Left colon (tissue), 2 donors: ENCODE measurements at places on chromosomes 16 and 17. TPM values are rescaled to one million over a fixed set of nuclear protein-coding genes. Genes with fewer than 3 reads are reported as not detected.

- no peak for DNase-seq
Observed at GRCh38 chr17:60039847-60040442, 38.8 kb downstream of the HEATR6 start.

DNA sequence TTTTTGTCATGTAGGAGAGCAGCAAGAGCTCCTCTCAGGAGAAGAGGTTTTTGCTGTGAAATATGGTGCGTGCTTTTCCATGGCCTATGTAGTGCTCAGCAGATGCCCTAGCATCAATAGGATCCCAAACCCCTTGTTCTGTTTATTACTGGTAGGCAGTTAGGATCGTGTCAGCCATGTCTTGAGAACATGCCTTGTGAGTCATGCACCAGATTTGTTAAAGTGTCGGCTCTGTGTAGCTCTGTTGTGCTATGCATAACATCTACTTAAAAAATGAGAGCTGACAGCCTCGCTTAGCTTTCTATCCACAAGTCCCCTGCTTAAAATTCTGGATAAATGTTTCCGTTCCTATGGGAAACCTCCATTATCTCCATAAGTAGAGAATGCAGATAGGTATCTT lies 4.4 kb upstream of the EIF4A3 start:
- DNase-seq, result no peak

DNA sequence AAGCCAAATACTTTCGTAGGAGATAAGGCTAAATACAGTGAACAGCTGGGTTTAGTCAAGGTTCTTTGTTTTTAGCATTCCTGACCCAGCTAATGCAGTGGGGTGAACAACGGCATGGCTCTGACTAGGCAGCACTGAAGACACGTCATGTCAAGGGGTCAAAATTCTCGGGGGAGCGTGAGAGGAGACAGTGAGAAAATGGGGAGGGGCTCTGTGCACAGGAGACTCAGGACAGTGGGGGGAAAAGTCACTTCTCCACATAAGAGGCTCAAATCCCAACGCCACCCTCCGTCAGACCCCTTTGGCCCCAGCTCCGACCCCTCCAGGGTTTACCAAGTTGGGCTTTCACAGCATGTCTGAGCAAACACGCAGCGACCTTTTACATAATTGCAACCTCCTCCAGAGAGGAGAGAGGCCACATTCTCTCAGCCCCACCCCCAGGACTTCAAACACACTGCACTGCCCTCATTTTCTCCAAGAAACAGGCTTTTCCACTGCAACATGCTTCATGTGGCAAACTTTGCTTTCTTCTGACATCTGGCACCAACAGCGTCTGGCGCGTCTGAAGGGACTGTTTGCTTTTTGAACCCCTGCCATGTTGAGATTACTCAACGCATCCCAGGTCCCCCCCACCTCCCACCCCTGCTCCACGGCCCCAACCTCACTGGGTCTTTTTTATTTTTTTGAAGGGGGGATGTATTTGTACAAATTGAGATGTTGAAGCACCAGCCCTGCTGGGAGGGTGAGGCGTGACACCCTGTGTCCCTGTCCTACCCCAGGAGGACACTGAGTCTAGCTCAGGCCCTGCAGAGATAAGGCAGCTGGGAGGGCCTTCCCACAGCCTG lies 30.0 kb downstream of the AXIN2 start:
- no peak for DNase-seq

- DNase-seq, result no peak
Observed at GRCh38 chr17:9760266-9760665, 31.1 kb downstream of the DHRS7C start.

DNA sequence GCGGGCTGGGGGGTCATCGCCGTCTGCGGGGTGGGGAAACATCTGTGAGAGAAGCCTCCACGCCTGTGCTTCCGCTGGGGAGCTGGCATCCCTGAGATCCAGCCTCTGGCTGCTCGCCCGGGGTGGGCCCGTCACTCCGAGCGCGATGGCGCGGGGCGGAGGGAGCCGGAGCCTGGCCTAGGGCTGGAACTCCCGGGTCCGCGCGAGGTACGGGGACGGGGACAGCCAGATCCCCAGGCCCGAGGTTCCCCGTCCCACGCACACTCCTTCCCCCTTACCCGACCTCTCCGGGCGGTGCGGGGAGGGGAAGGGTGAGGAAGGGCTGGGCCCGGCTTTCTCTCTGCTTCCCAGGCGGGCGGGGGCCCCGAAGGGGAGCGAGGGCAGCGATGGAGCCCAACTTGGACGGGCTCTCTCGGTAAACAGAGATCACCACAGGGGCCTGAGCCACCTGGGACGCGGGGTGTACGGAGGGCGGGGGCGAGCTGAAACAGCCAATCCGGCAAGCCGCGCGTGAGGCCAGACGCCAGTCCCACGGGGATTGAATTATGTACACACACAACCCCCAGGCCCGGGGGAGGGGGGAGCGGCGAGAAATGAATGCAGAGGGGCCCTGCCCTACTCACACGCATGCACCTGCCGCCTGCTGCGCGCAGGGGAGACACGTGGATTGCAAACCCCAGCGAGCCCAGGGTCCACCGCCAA lies at the start of gene SLC16A11:
Gene SLC16A11 (minus strand): TSS at position 596 of the 702 bp plus-strand sequence. CDS start 579 bp downstream, at position 17.
- no peak for DNase-seq

DNA sequence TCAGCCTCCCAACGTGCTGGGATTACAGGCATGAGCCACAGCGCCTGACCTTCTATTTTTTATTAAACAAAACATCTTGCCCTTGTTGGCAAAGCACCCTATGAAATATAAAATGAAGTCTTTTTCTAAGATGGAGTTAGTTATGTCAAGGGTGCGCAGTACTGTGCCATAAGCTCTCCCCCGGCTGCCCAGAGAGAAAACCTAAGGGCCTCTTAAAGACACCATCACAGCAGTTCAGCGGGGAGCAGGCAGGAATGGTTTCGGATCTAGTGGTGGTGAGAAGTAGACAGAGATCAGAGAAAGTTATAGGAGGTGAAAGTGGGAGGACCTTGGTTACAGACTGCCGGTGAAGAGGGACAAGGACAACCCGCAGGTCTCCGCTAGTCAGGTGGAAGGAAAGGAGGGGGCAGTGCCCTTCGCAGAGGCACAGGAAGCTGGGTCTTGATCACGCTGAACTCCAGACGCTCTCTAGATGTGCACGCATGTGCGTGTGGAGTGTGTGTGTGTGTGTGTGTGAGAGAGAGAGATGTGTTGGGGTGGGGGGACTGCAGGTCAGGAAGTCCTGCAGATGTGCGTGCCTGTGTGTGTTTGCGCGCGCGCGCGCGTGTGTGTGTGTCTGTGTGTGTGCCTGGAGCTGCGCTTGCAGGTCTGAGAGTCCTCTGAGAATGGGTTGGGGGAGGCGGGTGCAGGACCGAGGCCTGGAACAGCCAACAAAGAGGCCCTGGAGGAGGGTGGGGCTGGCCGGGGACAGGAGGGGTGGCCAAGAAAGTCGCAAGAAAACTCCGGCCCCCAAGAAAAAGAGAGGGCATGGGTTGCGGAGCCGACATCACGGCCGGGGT lies 748 bp upstream of the CMTM3 start:
- peak; percentile 66 for DNase-seq

GRCh38 chr16:63363738-63364137 lies 1327.5 kb upstream of the CDH8 start:
- no peak for DNase-seq

GRCh38 chr17:6924208-6924607 lies 71.6 kb upstream of the ALOX12 start:
- no peak for DNase-seq

- no peak for DNase-seq
Observed at GRCh38 chr16:73113336-73113735, 65.4 kb upstream of the ZFHX3 start.

DNA sequence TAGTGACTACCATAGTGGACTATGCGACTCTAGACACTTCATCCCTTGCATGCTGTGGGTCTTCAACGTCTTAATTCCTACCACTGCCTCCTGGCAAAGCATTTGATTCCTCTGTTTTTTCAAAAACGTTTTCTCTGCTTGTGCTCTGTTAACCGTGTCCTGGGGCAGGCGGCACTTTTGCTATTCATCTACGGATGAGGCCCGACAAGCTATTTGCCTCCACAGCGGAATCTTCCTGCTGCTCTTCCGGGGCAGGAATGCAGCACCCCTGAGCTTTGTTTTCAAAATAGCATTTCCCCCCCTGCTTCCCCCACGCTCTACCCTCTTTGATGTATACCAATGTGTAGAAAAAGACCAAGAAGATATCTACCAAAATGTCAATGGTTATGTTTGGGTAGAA lies 39.8 kb upstream of the METTL16 start:
- DNase-seq, result no peak

DNA sequence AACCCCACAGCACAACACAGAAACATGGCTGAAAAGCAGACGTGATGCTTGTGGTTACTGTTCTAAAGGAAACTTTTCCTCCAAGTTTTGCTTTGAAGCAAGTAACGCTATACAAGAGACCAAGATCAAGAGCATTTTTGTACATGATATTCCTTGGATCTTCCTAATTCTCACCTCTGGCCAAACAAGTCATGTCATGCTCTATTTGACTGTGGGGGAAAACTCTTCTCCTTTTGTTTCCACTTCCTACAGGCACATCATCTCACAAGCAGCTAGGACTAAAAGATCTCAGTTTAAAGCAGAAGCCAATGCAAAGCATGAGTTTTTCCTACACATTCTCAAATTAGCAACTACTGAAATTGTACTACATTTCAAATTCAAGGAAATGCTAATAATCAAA lies 50.7 kb downstream of the CFDP1 start:
- DNase-seq, result no peak

DNA sequence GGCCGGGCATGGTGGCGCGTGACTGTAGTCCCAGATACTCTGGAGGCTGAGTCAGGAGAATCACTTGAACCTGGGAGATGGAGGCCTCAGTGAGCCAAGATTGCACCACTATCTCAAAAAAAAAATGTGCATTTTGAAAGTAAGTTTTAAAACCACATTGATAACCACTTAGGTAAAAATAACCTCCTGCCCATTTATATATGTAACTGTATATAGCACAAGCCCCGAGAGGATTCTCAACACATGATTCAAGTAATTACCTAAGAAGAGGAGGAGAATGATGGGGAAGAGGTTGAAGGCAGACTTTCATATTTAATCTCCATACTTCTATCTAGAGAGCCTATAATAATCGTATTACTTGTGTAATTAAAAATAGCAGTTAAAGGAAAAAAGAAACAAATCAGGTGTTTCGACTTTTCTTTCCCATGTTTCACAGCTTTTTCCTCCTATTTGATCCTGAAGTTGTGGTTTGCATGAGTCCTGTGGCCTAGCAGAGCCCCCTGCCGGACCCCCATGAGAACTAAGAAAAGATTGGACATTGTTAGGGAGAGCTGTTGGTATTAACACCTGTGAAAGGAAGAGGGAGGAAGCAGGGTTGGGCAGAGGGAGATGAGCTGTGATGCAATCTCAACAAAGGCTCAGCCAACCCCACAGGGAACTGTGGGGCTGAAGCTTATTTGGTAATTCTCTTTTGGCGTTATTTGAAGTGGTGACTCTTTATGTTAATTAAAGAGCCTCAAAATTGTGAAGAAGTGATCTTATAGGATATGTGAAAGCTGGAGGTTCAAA lies 22.1 kb downstream of the PMFBP1 start:
- DNase-seq, result no peak

DNA sequence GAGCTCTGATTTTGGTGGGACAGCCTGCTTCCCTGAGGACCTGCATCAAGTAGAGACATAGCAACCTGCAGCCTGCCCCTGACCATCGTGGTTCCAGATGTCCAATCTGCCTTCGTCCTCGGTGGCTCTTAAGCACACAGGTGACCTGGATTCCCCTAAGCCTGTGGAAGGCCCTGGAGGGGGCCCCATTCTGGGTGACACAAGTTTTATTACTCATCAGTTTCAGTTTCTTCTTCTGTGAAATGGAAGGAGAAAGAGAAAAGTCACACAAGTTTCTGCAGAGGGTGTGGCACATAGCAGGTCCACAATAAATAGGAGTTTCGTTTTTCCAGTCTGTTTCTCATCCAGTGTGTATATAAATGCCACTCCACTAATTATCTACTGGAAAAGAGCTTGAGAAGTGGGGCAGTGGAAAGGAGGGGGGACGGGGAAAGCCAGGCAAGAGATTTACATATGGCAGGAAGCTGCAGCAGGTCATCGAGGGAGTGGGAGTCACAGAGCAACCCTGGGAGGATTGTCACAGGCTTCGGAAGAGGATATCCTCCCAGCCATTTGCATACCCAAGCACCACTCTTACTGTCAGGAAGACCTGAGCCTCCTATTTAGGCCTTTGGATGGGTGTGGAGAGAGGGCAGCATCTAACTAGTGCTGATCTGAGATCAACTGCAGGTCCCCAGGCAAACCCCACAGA lies 10.0 kb upstream of the NOS2 start:
- DNase-seq, result no peak

DNA sequence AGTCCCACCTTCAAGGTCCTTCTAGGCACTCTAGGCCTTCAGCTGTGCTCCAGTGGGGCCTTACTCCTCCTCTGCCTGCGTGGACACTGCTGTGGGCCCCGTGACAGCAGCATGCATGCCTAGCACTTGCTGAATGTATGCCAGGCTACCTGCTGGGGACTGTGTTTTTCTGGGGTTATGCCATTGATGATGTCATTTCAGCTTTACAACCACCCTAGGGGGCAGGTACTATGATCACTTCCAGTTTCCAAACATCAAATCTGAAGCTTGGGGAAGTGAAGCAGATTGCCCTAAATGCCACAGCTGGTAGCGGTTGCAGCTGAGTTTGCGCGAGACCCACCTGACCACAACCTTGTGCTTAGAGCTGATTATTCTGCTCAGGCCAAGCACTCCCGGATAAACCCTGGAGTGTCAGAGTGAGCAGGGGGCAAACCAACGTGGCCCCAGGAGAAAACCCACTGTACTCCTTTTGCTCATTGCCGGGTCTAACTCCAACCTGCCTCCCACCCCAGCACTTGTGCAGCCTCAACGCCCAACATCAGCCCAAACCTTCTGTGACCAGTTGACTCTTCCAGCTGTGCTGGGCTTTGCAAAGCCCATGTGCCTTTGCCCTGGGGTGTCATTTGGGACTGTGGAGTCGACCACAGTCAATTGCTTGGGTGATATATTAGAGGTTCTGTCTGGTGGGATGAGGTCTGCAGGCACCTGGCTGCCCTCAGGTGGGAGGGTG lies 168.4 kb downstream of the ENGASE start:
- DNase-seq, result no peak

DNA sequence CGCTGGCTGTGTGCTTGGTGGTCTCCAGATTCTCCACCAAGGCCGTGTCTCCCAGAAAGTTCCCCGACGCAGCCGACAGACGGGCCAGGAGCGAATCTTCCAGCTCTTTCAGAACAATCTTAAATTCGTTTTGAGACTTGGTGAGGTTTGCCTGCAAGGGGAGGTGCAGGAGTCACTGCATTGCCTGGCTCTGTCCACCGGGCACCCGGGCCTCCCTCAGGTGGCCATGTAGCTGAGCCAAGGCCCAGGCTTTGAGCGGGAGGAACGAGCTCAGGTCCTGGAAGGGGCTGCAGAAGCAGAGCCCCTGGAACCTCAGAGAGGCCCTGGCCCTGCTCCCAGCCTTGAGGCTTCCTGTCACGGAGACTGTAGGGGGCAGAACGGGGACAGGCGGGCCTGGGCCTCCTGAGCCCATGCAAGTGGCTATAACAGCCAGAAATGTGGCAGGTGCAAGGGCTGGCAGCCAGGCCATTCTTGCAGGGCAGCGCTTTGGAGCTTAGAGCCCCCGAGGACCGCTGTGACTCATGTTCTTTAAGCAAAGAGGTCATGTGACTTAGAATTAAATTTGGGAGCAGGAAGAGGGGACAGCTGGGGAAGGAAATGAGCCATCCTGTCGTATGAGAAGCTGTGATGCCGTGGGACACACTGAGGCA lies 72.4 kb downstream of the PGS1 start:
- DNase-seq, result no peak

The ZNF205 gene
- total RNA-seq, result 9.6 TPM

The KCNH6 gene
- total RNA-seq, result 1.1 TPM

The SLC52A1 gene
- total RNA-seq, result 2.4 TPM

The RPL26 gene
- 1,187 TPM for total RNA-seq

The KRT23 gene
- total RNA-seq, result 0.28 TPM

The PRR14 gene
- 47.6 TPM for total RNA-seq

The FLII gene
- 285 TPM for total RNA-seq
